Bronchial epithelial cell (primary cell): ENCODE measurements at places on chromosomes 4 and X. TPM values are rescaled to one million over a fixed set of nuclear protein-coding genes. Genes with fewer than 3 reads are reported as not detected.

DNA sequence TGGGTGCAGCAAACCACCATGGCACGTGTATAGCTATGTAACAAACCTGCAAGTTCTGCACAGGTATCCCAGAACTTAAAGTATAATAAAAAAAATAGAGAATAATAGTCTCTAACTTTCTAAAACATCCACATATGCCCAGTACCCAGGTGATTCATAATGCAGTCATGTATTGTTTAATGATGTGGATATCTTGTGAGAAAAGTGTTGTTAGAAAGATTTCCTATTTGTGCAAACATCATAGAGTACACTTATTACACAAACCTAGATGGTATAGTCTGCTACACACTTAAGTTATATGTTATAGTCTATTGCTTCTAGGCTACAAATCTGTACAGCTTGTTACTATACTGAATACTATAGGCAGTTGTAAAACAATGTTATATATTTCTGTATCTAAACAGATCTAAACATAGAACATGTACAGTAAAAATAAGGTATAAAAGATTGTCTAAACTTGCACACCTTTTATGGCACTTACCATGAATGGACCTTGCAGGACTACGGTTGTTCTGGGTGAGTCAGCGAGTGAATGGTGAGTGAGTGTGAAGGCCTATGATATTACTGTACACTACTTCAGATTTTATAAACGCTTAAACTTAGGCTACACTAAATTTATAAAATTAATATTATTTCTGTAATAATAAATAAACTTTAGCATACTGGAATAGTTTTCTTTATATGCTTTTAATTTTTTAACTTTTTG lies 232.2 kb upstream of the SLIT2 start:
- DNase-seq = peak; percentile 78

DNA sequence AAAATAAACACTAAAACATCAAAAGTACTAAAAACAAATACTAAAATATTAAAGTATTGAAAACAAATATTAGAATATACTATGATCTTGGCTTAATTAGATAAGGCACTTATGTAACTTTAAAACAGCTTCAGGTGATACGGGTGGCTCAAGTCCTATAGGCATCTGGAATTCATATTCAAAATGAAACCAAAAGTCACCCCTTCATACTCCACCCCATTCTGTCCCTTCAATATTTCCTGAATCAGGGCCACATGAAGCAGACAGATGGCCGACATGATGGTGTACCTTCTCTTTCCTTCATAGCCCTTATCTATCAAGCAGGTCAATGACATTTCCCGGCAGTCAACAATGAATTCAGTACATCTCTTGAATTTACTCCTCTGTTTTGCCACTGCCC lies 71.9 kb upstream of the MAGEB10 start:
- no peak for DNase-seq

DNA sequence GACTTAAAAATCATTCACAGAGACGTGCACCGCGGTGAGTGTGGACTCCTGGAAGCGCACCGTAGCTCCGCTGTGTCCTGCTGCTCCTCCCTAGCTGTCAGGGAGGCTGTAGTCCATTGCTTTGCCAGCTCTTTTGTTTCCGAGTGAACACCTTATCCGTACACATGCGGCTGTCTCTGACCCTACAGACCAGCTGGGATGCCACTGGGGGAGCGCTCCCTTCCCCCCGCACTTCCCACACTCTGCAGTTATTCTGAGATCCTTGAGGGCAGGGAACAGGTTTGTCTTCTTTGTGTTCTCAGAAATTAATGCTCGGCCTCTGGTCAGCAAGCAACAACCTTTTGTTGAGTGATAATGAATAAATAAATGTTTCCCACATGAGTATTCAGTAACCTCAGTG lies 33.7 kb upstream of the MSANTD1 start:
- no peak for DNase-seq

- DNase-seq = peak; percentile 77
Observed at GRCh38 chrX:104488811-104489210, 77.2 kb upstream of the IL1RAPL2 start.

DNA sequence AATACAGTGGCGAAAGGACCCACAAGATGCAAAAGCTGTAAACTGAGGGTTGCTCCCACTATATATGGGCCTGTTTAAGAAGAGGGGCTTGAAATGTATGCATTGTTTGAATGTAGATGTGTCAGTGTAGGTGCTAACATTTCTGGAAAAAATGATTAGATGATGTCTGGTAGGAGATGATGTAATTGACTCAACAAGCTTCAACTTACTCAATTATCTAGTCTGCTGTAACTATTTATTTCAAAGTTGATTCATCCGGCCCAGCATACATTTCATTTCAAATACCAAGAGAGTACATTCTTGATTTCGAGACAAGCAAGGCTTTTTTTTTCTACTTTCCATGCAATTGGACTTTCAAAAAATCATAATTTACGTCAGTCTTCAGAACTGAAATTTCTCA lies 9.3 kb upstream of the ENAM start:
- no peak for DNase-seq

The COL4A6 gene
- 21.1 and 23.4 TPM in 2 replicates for total RNA-seq

The ITIH6 gene
- not detected in 2 replicates for total RNA-seq

The EXOC1L gene
- not detected in 2 replicates for total RNA-seq
